ENCODE measurements at places on chromosomes 3 and 15.
A peak's percentile ranks its signal among the peaks of the same experiment; 100 is the strongest.

- no peak for DNase-seq
Measured at GRCh38 chr3:148998297-148998696, 7.0 kb downstream of the GYG1 start.

DNA sequence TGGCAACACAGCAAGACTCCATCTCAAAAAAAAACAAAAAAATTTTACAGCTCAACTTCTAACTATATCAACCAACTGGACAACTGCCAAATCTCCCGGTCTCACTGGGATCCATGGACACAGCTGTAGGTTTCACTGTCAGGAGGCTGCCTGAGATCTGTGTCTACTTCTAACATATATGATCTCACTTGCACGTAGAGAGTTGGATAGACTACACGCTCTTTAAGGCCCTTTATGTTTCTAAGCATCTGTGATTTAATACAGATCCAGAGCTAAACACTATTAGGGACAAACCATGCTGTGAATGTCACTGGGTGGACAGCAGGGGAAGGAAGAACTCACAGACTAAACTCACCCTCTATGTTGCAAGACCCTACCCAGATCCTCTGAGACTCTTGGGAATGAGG, 13.0 kb upstream of the APOD start:
- no peak for DNase-seq

GRCh38 chr3:69463531-69463930, 77.6 kb upstream of the FRMD4B start:
- peak; percentile 33 for DNase-seq

GRCh38 chr3:160694345-160694744, 17.4 kb downstream of the ARL14 start:
- DNase-seq, result no peak

- DNase-seq, result peak; percentile 95
Measured at GRCh38 chr3:152258448-152259393, 10.0 kb upstream of the MBNL1 start.

GRCh38 chr3:105916767-105917166, 48.0 kb upstream of the CBLB start:
- DNase-seq, result no peak

- no peak for DNase-seq
Measured at GRCh38 chr3:23932571-23932970, 12.5 kb upstream of the NR1D2 start.

DNA sequence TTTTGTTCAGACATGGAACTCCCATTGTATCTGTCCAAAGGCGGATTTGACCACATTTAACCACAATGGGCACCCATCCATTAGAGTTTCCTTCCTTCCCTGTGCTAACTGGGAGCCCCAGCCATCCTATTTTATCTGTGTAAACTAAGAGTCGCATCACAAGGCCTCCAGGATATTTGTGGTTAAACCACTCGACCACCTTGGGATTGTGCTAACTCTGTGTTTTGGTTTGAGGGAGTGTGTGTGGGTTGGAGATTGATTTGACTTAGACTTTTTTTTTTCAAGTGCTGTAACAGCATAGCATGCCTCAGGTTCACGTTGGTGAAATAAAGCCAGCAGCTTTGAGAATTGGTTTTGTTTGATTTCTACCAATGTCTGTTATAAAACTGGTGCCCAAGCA, 100.4 kb upstream of the TP63 start:
- DNase-seq, result no peak

- peak; percentile 11 for DNase-seq
Measured at GRCh38 chr15:29331669-29332068, 62.0 kb upstream of the NSMCE3 start.

- DNase-seq, result no peak
Measured at GRCh38 chr3:129028866-129029265, 27.8 kb downstream of the EFCC1 start.

DNA sequence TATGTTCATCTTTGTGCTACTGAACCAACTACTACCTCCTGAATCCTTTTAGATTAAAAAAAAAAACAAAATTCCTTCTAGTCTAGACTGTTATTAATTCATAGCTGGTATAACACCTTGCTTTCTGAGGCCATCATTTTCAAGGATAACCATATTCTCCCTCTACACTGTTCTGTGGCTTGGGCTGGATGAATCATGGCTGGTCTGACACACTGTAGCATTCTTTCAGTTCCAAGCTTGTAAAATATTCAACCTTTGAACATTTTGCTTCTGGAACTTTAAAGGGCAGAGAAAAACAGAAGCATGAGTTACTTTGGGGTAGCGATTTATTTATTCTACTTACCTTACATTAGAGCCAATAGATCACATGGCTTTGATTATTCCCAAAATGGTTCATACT, 7.6 kb downstream of the HSPBAP1 start:
- peak; percentile 62 for DNase-seq

DNA sequence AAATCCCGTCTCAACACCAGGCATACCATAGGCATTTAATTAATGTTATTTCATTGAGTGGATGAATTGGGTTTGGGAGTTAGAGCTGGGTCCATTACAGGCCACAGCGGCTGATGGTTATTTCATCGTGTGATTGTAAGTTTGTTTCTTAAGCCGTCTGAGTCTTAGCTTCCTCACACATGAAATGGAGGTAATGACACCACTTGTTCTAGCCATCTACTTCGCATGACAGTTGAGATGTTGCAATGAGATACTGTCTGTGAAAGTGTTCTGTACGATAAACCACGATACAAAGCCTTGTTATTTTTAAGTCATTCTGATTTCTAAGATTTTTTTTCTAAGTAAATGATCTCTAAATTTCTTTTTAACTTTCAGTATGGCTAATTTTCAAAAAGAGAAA, 8.6 kb upstream of the TP63 start:
- no peak for DNase-seq

DNA sequence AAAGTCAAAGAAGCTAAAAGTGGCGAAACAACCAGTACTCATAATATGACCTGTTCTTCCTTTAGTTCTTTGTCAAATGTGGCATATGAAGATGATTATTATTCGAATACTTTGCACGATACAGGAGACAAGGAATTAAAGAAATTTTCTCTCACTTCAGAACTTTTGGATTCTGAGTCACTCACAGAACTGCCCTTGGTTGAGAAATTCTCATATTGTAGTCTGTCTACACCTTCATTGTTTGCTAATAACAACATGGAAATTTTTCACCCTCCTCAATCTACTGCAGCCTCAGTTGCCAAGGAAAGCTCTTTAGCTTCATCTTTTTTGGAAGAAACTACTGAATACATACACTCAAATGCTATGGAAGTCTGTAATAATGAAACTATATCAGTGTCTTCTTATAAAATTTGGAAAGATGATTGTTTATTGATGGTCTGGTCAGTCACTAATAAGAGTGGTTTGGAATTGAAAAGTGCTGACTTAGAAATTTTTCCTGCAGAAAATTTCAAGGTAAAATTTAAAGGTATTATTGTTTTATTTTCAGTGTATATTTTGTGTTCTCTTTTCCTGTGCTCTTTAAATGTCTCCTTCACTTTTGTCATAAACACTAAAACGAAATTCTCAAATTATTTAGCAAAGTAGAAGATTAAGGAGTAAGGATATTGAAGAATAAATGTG, 89.0 kb downstream of the AP4E1 start:
- DNase-seq, result no peak

GRCh38 chr3:195876297-195877064, 31.9 kb downstream of the TNK2 start:
- DNase-seq, result no peak

DNA sequence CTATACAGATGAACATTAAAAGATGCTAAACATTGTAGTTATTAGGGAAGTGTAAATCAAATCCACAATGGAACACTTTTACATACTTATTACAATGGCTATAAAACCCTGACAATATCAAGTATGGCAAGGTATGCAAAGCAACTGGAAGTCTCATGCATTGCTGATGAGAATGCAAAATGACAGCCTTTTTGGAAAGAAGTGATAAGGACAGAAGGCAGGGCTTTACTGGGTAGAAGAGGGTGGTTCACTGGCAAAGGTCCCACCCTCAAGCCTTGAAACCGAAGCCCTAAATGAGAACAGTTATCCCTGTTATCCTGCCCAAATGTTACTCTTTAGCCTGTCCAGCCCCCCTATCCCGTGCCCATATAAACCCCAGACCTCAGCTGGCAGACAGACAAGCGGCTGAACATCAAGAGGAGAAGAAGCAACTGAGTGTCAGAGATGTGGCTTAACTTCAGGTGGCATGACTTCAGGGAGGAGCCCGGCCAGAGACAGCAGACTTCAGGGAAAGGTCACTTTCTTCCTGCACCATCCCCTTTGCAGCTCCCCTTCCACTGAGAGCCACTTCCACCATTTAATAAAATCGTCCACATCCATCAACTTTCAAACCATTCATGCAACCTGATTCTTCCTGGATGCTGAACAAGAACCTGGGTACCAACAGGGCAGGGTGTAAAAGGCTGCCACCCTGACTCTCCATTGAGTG, 732 bp upstream of the GCSAM start:
- no peak for DNase-seq

DNA sequence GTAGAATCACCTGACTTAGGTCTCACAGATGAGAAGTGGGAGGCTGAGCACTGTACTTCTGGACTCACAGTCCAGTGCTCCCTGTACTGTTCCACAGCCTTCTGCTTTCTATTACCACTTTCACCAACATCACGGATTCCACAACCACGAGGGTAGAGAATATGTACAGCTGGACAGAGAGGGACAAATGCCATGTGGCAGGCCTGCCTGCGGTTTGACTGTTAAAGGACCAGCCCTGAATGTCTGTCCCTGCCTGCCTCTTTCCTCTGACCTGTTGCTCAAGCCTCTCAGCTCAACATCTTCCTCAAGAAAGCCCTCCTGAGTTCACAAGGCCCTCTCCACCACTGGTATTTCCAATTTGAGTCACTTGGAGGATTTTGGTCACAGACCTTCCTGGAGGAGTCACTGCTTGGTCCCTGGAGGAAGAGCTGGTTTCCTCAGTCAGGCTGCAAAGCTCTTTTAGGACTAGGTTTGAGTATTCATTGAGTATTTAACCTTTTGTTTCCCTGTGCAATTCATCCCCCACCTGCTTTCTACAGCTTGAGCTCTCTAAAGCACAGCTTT, 49.1 kb downstream of the RAB11A start:
- no peak for DNase-seq

GRCh38 chr15:58222679-58223078, 84.5 kb downstream of the AQP9 start:
- no peak for DNase-seq

- DNase-seq, result no peak
Measured at GRCh38 chr3:39106281-39106811, 1.1 kb downstream of the GORASP1 start.

- no peak for DNase-seq
Measured at GRCh38 chr15:70519616-70520015, 243.7 kb downstream of the UACA start.

DNA sequence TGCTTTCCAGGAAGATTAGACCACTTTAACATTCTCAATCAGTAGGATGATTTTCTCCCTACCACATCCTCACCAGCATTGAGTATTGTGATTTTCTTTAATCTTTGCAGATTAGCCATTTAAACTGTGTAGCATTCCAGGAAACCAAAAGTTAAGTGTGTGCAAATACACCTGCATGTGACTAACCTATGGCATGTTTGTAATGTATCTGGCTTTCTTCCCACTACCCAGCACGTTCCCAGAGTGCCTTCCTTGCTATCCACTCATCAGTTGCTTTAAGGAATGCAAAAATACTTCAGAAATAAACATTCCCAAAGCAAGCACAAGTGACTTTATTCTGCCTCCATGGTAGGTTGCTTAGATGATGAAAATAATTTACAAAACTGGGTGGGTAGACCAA, 74.2 kb downstream of the ATG7 start:
- DNase-seq, result peak; percentile 56

DNA sequence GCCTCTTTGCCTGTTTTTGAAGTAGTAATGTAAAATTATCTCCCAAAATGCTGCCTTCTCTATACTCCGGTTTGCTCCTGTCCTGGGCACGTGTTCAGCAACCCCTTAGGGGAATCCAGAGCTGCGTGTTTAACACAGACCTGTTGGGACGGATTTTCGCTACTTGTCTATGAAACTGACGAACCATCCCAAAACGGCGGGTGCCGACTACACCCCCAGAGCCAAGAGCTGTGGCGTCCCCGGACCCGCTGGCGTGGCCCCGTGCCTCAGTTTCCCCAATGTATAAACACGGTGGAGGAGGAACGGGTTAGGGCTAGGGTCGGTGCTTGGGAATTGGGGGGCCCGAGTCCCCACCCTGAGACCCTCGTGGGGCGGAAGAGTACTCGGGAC, 473 bp downstream of the FHIT start:
- DNase-seq, result peak; percentile 59

DNA sequence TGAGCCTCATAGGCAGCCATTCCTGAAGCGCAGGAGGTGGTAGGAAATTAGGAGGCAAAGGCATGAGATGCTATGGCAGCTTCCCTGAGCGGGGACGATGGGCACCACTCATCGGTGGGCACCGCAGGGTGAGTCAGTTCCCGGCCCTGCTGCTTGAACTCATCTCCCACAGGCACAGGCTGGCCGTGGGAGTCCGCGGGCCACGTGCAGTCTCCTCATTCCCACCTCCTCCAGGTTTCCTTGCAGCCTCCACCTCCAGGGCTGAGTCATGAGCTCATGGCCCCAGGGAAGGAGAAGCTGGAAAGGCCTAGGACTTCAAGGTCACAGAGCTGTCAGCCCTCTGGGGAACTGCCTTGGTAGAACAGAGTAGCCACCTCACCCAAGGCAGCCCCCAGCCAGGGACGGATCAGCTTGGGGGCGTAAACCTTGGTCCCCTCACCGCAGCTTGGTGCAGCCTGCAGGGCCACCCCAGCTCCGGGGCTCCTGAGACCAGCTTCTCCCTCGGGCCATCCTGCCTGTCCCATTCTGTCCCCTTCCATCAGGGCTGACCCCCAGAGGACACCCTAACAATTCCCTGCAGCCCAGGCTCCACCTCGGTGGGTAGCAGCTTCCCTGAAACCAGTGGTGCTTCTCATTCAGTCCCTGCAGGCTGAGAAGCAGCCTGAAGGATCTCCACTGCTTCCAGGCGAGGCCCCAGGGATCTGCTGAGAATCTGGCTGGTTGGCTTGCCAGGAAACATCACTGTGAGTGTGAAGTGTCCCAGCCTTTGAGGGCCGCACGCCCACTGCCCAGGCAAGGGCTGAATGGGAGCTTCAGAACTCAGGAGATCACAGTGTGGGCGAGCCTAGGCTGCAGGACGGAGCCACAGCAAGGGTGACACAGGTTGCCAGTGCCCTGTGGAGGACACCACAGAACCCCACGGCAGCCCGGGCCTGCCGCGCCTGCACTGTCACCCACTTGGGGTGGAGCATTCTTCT, 150.7 kb upstream of the MEF2A start:
- no peak for DNase-seq

DNA sequence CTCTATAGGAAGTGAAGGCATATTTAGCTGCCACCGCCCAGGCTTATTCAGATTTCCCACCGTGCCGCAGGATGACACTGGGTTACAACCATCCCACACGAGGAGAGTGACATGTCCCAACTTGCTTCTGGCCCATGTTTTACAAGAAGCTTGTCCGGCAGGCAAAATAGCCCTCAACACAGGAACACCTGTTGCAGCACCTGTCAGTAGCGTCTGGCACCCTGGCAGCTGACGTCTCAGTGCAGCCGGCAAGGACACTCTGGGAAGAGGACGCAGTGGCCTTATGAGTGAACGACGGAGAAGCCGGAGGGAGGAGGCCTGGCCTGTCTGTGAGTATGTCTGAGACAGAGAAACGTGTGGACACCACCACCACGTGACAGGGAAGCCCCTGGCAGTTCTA, 32.1 kb downstream of the FAM174B start:
- DNase-seq, result no peak

Data from foreskin keratinocyte (primary cell).